ENCODE measurements at places on chromosomes 16 and 17.

DNA sequence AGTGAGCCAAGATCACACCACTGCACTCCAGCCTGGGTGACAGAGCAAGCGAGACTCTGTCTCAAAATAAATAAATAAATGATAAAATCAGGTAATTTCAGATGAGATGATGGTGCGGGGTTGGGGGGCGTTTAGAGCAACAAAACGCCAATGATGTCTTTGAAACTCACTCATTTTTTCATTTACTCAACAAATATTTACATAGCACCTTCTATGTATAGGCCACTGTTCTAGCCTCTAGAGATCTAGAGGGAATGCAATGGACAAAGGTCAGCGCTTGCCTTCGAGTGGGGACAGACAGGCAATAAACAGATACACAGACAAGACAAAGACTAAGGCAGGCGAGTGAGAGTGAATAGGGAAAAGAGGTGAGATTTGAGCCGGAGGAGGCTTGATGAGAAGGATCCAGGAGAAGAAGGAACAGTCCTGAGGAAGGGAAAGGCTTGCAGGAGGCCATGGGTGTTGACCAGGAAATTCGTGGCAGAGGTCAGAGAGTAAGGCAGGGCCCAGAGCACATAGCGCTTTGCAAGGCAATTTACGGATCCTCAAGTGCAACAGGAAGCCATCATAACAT is 14.1 kb downstream of the ALDH3A1 start:
- DNase-seq = no peak

DNA sequence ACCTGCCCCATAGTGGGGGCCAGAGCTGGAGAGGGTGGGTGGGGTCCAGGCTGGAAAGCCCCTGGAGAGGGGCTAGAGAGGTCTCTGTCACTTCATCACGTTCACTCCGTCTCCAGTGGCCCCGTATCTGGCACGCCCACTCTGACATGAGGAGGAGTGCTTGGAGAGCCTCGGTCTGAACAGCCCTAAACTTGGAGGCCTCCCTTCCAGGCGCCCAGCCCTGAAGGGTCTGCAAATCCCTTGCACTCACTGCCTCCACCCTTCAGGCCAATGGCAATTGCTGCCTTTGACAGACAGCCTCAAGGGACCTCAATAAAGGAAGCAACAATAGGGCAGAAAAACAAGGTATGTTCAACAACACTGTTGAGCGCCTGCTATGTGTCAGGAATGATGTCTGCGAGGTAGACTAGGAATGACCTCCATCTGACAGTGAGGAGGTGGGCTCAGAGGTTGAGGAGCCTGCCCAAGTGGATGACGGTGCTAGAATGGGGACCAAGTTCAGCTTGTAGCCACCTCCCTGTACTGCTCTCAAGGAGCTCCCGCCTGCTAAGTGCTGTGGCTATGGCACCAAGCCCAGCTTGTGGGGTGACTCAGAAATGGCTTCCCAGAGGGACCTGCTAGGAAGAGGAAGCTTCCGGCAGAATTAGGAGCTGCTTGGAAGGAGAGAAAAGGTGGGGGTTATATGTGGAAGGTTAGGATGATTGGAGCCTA is 2.9 kb upstream of the EPX start:
- no peak for DNase-seq

DNA sequence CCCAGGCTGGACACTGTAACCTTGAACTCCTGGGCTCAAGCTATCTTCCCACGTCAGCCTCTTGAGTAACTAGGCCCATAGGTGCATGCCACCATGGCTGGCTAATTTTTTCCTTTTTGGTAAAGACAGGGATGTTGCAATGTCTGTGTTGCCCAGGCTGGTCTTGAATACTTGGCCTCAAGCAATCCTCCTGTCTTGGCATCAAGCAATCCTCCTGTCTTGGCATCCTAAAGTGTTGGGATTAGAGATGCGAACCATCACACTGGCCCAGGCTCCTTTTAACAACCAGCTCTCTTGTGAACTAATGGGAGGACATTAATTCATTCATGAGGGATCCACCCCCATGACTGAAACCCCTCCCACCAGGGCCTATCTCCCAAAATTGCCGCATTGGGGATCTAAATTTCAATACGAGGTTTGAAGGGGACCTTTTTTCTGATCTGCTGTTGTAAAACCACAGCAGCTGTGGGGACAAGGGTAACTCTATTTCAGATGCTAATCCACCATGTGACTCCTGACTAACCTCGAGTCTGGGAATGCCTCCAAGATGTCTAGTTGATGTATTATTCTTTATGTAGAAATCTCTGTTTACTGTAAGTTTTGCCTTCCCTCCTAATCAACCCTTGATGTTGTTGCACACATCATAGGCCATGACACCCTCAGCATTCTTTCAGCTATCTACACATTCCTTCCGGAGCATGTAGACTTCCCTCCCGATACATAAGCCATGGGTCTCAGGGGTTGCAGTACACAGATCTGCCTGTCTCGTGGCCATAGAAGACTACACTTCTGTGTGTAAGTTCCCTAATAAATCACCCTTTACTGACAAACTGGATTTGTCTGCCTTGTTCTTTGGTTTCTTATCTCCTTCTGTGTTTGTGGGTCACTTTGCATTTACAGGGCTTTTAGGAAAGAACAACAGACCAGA is 37.6 kb downstream of the RNF112 start:
- DNase-seq = peak; percentile 15

DNA sequence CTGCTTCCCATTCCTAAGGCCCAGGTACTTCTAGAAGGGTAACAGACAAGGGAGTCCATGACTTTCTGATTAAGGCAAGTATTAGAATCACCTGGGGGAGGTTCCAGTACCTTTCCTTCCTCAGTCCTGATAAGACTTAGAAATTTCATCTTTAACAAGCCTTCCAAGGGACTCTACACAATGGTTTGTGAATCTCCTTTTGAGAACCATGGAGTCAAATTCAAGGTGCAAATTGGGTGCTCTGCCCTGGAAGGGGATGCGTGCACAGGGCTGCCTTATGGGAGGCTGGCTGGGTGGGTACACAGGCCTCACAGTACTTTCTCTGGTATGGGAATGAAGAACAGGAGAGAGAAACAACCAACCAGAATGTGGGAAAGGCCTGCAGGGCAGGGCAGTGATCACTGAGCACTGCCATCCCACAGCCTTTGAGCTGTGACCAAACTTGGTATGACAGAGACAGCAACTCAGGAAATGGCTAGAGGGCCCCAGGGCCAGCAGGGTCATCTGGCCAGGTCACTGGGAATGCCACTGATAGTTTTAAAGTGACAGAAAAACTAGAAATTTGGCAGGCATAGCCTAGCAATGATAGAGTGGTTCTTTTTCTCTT is 3.6 kb upstream of the TMIGD1 start:
- no peak for DNase-seq

GRCh38 chr16:81432937-81433557 is 11.6 kb upstream of the CMIP start:
- no peak for DNase-seq

GRCh38 chr16:67183-67791 is 5.1 kb downstream of the RHBDF1 start:
- DNase-seq = peak; percentile 84

- no peak for DNase-seq
Observed at GRCh38 chr17:77209330-77209748, 68.6 kb downstream of the SEC14L1 start.

- DNase-seq = peak; percentile 19
Observed at GRCh38 chr17:28895794-28896447, 1.6 kb downstream of the FLOT2 start.

DNA sequence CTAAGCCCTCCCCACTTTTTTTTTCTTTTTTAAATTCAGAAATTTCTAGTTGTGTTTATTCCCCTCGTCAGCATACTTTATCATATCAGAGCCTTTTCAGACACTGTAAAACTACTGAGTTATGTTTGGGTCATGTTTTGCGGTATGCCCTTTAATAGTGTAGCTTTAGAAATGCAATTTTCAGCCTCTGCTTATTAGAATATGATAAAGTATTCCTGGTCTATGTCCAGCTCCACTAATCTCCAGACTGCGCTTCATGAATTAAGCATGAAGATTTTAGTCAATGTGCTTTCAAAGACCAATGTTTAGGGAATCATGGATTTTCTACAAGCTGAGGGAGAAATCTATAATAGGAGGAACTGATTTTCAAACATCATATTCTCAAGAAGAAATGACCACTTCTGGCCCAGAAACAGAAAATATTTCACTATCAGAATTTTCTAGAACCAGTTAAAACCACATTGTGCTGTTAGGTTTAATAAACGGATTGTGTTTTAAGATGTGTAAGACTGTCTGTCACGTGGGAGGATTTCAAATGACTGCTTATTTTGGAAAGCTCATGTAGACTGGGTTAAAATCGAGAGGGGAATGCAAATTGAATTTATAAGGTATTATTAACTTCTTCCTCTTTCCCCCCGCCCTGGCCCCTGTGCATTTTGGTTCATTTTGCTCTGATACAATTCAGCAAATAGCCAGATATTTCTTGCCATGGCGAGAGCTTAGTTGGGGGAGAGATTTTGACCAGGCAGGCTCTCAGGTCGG is 498.5 kb downstream of the WWOX start:
- no peak for DNase-seq

DNA sequence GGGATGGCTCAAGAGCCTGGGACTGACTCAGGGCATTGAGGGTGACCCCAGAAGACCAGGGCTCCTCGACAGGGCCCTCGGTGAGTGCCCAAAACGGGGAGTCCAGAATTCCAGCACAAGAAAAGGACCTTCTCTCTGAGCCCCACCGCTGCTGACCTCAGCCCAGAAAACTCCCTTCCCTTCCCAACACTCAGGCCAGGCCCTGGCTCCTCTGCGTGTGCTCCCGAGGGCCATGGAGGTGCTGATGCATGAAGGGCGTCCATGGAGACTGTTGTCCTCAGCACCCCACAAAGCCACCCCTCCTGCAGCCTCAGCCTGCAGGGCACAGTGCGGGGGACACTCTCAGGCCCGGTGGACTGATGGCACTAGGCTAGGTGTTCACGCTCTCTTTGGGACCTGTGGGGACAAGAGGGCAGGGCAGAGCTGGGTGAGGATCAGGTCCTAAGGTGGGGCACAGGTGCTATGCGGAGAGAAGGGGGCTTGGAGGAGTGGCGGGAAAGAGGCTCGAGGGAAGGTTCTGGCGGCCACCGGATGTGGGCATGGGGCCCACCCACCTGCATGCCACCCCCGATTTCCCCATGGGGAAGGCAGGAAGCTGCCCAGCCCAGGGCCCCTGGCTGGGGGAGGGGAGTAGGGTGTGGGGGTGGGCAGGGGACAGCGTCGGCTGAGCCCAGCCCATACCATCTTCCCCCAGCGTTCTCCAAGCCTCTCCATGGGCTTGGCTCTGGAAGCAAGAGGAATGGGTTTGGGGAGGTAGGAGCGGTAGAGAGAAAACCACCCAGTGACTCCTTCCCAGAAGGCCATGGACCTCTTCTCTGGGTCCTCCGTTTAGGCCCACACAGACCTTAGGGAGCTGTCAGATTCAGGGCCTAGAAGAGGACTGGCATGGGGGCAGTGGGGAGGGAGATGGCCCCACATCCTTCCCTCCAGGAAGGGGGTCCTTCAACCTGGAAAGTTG is 4.5 kb upstream of the TSPOAP1 start:
- no peak for DNase-seq

- no peak for DNase-seq
Observed at GRCh38 chr17:34606763-34607162, 27.4 kb downstream of the TMEM132E start.

GRCh38 chr17:31448467-31449077 is 57.1 kb downstream of the RAB11FIP4 start:
- no peak for DNase-seq

DNA sequence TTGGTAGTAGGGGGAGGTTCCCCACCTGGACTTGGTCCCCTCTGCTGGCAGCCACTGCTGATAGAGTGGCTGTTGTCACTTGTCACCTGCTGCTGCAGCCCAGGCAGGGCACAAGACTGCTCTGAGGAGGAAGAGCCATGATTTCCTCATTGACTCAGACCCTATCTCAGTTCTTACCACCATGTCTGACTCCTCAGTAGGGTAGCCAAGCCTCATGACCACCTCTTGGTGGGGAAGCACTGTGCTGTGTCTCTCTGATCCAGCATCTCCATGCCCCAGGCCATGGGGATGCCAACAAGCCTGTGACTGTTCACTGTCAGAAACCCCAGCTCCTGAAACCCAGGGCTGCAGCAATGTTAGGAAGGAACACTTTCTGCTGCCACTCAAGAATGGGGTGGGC is 173.0 kb downstream of the WSCD1 start:
- no peak for DNase-seq

DNA sequence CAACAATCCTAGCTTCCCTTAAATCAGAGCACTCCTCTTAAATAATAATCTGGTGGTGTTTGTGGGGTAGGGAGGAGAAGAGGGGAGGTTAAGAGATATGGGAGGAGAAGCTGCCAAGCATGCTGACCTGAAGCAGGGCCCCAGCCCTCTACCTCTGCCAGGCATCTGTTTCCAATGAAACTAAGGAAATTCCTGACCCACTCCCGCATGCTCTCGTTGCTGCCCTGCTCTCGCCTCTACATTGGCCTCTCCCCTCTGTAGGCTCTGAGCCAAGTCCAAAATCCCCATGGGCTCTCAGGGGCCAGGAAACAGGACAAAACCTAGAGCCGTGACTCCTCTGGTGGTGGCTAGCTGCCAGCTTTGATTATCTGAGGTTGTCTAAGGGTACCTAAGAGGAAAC is 559.5 kb upstream of the CDH11 start:
- DNase-seq = no peak

GRCh38 chr16:18809165-18809564 is 7.8 kb upstream of the ARL6IP1 start:
- DNase-seq = no peak

DNA sequence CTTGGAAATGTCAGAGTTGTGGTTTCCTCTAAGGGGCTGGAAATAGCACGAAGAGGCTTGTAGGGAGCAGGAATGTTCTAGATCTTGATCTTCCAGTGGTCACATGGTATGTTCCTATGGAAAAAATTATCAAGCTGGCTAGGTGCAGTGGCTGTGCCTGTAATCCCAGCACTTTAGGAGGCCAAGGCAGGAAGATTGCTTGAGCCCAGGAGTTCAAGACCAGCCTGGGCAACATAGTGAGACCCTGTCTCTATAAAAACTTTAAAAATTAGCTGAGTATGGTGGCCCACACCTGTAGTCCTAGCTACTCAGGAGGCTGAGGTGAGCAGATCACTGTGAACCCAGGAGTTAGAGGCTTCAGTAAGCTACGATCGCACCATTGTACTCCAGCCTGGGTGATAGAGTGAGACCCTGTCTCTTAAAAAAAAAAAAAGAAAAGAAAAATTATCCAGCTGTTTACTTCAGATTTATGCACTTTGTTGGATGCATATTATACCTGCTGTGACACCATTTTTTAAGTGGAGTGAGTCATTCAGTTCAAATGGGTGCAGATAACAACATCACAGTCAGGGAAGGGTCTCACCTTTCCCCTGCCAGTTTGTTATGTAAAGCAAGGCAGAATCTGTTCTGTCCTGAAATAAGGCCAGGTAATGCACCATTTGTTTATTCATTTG is 65.7 kb upstream of the LYRM9 start:
- DNase-seq = no peak

GRCh38 chr16:56073508-56073907 is 117.8 kb upstream of the GNAO1 start:
- no peak for DNase-seq
